GOT3 (cell line): ENCODE measurements at places on chromosomes 5 and 9.

DNA sequence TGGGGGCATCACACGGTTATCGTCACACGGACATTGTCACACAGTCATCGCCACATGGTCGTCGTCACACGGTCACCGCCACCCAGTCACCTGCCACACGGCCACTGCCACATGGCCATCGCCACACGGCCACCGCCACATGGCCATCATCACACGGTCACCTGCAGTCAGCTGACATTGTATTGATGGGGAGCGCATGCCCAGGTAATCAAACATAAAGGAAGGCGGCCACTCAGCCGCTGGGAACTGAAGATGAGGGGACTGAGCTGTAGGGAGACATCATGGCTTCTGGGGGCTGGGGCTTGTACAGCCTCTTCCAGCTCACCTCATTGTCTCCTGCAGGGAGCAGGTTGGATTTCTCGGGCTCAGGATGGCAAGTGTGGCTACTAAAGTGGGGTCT lies 49.2 kb downstream of the MRPL36 start:
- no peak for DNase-seq

GRCh38 chr5:100828071-100828897 lies 74.8 kb downstream of the ST8SIA4 start:
- no peak for DNase-seq

- no peak for DNase-seq
These were observed 7.4 kb downstream of the COX7C start for GRCh38 chr5:86625148-86625547.

DNA sequence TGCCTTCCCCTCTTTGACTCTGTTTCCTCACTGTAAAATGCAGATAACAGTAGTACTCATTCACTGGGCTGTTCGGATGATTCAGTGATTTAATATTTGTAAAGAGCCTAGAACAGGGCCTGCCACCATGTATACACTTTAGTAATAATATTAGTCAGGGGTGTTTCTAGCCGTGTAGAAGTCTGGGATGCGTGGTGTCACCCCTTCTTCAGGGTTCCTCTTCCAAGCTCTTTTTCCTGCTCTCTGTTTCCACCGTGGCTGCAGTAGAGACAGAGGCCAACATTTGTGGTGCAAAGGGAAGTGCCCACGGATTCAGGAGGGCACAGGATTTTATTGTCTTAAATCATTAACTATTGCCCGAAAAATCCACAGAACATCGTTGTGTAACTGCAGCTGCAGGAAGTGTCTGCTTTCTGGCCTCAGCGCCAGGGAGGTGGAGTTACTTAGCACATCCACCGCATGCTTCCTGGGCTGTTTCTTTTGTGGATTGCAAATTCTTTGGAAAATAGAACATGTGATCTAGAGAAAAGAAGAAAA lies 61.7 kb downstream of the TRIO start:
- DNase-seq = no peak

DNA sequence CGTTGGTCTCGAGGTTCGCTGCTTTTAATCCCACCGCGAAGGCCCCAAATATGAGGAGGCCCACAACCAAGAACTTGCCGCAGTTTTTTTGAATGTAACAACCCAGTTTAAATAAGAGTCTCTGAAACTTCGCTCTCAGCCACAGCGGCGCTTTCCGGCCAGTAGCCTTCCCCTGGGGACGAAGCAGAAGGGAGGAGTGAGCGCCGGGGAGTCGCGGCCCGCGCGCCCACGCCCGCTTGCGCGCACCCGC lies 10.4 kb downstream of the PTCH1 start:
- no peak for DNase-seq

DNA sequence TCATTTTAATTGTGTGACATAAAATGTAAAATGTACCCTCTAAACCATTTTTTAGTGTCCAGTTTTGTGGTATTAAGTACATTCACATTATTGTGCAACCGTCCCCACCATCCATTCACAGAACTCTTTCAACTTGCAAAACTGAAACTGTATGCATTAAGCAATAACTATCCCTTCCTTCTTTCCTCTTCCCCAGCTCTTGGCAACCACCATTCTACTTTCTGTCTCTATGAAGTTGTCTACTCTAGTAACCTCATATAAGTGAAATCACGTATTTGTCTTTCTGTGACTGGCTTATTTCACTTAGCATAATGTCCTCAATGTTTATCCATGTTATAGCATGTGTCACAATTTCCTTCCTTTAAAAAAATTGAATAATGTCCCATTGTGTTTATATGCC lies 142.4 kb downstream of the C9orf152 start:
- no peak for DNase-seq

DNA sequence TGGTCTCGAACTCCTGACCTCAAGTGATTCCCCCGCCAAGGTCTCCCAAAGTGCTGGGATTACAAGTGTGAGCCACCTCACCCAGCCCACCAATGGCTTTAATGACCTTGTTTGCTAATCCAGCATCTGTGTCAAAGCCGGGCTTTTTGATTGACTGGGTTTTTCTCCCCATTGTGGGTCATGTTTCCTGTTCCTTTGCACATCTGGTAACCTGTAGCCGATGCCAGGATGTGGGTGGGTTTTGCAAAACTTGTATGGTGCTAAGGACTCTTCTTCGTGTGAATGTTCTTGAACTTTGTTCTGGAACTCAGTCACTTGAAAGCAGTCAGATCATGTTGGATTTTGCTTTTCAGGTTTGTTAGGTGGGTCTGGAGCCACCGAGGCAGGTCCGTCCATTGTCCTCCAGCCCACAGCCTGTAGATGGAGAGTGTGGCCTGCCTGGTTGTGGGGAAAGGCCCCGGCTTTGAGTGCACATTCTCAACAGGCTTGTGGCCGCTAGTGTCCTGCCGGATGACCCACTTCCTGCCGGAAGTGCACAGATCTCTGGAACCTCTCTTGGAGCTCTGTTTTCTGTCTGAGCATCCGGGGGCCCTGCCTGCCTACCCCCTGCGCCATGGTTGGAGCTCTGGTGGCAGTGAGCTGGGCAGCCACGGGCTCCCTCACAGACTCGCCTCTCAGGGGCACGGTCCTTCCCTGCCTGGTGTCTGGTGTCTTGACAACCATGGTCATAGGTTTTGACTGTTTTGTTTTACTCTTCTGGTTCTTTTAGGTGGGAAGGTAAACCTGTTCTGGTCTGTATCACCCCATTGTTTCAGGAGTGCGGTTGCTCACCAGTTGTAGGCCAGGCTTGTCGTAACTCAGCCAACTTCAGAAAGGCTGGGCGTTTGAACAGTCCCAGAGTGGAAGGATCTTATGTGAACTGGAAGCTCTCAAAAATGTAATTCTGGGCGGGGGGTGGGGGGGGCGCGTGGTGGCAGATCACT lies 69.6 kb upstream of the CACNA1B start:
- DNase-seq = no peak

- DNase-seq = no peak
These were observed 10.3 kb upstream of the AK1 start for GRCh38 chr9:127887792-127888191.

- DNase-seq = no peak
These were observed 7.8 kb upstream of the MRNIP start for GRCh38 chr5:179866241-179867078.

DNA sequence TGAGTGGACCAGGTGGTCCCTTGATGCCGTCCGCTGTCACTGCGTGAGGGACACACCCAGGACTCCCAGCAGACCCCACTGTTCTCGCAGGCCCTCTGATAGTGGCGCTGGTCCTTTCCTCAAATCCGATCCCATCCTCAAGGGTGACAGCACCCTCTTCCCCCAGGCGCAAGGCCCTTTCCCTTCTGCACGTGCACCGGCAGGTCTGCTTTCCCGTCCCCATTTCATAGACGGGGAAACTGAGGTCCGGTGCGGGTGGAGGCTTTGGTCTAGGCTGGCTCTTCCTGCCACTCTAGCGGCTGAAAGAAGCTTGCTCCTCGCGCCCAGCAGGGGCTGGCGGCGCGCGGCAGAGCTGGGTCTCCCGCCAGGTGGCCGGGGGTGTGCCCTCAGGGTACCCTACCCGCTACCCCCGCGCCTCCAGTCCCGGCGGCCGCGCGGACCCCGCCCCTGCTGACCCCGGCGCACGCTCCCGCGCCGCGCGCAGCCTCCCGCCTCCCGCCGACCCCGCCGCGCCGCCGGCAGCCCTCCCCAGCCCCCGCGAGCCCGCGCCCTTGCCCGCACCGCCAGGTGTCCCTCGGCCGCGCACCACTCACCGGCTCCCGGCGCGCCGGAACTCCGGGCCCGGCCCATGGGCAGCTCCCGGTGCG lies 453 bp downstream of the RASGEF1C start:
- DNase-seq = no peak

DNA sequence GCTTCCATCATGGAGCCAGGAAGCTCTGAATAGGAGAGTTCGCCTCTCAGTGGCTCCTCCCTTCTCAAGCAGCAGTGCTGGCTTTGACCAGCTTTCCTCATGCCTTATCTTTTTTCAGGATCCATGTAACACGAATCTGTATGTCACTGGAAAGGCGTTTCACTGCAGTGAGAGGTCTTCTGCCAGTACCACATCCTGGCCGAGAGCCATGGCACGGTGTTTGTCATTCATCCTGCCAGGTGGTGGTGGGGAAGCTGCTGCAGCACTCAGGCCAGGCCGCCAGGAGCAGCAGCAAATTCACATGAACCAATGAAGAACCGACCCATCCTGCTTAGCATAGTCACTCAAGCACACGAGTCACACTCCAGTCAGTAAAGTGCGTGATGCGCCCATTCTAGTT lies 179.0 kb downstream of the FANCC start:
- DNase-seq = no peak

DNA sequence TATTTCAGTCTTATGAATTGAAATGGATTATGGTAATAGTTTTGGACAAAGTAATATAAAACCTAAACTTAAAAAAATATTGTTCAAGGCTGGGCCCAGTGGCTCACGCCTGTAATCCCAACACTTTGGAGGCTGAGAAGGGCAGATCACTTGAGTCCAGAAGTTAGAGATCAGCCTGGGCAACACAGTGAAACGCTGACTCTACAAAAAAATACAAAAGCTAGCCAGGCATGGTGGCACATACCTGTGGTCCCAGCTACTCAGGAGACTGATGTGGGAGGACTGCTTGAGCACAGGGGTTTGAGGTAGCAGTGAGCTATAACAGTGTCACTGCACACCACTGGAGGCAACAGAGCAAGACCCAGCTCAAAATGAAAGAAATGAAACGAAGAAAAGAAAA lies 81.9 kb downstream of the SCAI start:
- no peak for DNase-seq

DNA sequence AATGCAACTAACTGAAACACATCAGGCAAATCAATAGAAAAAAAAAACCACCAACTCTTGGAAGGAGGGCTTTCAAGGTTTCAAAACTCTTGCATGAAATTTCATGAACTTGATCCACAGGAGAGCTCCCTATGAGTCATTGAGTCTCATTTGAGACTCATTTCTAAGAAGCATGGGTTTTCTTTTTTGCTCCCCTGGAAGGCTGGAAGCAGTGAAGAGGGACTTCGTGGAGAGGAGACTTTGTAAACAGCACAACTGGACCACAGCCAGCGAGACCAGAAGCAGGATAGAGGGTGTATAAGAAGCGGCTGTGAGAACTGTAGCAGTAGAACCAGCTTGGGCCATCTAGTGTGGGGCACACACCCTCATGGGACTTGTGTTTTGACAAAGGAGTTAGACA lies 41.2 kb upstream of the RAPGEF1 start:
- DNase-seq = no peak

DNA sequence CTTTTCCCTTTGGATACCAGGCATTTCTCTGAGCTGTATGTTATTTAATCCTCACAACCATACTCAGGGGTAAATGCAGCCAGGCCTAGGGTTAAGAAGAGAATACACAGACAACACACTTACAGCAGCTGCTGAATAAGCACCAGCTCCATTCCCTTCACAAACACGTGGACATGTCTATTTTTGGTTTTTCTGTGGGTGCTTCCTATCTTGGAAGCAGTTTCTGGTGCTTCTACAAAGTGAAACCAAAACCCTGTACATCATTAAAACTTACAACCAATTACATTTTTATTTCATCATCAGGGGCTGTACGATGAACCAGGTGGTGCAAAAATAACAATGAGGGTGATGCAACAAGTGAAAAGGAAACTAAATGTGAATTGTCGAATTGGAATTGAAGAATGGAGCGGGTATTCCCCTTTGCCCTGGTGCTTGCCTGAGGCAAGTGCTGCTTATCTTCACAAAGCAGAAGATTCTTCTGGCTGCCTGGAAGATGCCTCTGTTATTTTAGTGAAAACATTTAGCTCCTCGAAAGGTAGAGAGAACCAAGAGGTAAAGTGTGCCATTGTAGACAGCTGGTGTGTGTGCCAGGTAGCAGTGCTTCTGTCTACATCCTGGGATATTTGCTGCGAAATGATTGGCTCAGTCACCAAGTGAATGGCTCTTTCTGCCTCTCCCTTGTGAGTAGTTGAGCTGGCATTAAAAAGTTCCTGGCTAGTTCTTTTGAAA lies 18.6 kb upstream of the IFNB1 start:
- DNase-seq = no peak

GRCh38 chr5:145711417-145711816 lies 123.7 kb downstream of the PRELID2 start:
- DNase-seq = no peak

DNA sequence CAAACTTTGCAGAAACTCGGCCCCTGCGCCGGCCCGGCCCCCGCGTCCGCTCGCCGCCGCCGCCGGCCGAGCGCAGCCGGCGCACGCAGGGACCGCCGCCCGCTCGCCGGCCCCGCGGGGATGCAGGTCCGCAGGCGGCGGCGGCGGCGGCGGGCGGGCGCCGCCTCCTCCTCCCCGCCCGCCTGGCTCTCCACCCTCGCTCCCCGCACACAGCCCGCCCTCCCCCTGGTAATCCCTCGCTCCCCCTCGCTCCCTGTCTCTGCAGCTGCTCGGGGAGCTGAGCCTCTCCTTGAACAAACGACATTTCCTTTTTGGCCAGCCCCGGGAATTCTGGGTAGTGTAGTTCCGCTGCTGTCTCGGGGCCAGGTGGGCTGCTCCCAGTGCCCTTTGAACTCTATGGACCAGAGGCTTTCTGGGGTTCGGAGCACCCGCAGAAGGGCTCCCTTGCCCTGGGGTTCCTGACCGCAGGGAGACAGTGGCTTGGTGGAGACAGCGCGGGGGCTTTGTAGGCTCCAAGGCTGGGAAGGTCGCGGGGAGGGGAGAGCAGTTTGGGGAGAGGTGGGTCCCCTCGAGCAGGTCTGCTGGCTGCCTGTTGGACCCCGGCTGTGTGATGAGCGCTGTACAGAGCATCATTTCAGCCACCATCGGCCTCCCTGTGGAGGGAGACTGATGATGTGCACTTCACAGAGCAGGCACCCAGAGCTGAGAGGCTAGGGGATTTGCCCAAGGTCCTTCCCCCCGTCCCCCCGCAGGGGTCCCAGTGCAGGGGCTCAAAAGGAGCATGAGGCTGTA lies 1.8 kb upstream of the FAM78A start:
- DNase-seq = no peak

- DNase-seq = no peak
These were observed 45.9 kb downstream of the FREM1 start for GRCh38 chr9:14864309-14864708.
